ENCODE measurements at places on chromosomes 13 and 19. TPM values are rescaled to one million over a fixed set of nuclear protein-coding genes. Genes with fewer than 3 reads are reported as not detected.
A peak's percentile ranks its signal among the peaks of the same experiment; 100 is the strongest.

DNA sequence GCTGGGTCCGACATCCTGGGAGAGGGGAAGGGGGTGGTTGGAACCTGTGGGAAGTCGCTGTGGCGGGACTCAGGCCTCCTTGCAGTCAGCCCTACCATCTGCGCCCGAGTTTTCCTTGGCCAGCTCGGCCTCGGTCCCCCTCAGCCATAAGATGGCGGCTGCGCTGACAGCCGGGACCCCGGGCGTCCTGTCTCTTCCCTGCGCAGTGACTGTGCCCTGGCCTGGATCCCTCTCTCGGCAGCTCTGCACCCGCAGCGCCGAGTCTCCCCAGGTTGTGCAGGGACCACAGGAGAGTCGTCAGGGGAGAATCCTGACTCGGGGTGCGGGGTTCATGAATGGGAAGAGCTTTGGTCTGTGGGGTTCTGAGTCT is 345 bp downstream of the ZNF257 start:
- no peak for DNase-seq

GRCh38 chr19:40420451-40420765 is 5.4 kb downstream of the SERTAD1 start:
- no peak for DNase-seq

DNA sequence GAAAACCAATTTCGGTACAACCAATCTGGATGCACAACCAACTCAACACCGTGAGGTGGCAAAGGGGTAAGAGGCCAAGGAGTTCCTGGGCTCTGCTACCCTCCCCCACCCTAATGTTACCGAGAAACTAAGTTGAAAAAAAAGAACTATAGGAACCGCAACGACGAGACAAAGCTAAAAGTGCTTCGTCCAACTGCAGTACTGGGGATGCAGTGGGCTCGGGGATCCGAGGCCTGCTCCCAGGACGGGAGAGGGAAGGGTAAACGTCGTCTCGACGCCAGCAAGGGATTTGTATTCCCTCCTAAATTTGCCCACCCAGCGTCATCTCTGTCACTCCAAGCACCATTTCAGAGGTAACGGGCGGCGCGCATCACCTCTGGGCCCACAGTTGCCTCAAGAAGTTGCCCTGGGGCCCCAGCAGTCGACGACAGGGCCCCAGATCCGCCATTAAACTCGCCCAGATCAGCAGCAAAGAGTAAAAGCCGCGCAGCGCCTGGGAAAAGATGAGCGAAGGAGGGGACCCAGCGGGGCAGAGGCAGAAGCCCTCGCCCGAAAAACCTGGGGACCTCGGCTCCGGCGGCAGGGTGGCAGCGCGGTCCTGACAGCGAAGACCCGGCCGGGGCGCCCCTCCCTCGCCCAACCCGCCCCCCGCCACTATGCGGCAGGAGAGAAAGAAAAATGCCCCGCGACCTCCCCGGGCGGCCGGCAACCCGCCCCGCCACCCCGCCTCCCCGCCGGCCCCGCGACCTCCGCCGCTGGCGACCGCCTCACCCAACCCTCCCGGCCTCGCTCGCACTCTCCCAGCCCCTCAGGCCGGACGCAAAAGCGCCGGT is 752 bp downstream of the ZMYM5 start:
- DNase-seq, result peak; percentile 35

DNA sequence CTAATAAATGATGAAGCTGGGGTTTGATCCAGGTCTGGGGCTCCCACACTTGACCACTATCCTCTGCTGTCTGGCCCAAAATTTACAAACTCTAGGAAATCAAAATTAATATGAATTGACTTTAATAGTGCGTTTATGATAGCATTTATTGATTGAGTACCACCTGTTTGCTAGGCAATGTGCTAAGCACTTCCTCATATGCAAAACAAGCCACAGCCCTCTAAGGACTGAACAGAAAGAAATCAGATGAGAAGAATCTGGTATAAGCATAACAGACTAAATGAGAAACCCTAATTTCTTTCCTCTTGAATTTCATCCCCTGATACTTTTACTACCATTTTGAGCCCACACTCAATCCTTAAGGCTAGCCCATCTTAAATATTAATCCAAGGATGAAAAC is 6.6 kb upstream of the MLNR start:
- DNase-seq, result no peak

GRCh38 chr13:77207943-77208342 is 119.0 kb downstream of the MYCBP2 start:
- no peak for DNase-seq

- DNase-seq, result no peak
Observed at GRCh38 chr19:49818649-49819370, 721 bp downstream of the MED25 start.

- no peak for DNase-seq
Observed at GRCh38 chr19:14467816-14468215, 7.3 kb downstream of the PTGER1 start.

- DNase-seq, result no peak
Observed at GRCh38 chr19:9058905-9059667, 27.8 kb upstream of the OR1M1 start.

- DNase-seq, result peak; percentile 95
Observed at GRCh38 chr19:11265785-11266236, 3.5 kb upstream of the DOCK6 start.

DNA sequence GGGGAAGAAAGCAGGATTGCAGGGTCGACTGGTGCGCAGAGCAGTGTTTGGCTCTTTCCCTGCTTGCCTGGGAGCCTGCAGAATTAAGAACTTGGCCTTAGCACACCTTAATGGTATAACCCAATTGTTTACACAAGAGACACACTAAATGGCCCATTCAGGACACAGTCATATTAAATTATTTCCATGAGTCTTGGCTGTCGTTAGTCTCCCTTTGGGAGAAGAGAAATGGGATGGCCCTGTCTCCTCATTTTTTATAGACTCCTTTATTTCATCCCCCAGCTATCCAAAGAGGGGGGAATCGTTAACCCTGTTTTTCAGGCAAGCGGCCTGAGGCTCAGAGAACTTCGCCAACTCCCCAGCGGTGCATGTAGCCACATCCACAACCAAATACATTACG is 282.5 kb downstream of the SUCLA2 start:
- DNase-seq, result no peak

DNA sequence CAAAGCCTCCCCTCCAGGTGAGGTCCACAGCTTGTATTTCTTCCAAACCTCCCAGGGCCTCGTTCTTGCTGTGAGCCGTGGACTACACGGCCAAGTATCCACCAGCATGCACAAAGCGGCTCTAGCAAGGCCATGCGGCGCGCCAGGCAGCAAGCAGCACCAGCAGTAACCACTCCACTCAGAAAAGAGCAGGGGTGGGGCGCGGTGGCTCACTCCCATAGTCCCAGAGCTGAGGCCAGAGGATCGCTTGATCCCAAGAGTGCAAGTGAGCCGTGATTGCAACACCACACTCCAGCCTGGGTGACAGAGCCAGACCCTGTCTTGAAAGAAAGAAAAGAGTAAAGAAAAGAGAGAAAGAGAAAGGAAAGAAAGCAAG is 4.7 kb downstream of the CCDC8 start:
- peak; percentile 51 for DNase-seq

- no peak for DNase-seq
Observed at GRCh38 chr13:46580362-46580839, 27.4 kb downstream of the LRCH1 start.

DNA sequence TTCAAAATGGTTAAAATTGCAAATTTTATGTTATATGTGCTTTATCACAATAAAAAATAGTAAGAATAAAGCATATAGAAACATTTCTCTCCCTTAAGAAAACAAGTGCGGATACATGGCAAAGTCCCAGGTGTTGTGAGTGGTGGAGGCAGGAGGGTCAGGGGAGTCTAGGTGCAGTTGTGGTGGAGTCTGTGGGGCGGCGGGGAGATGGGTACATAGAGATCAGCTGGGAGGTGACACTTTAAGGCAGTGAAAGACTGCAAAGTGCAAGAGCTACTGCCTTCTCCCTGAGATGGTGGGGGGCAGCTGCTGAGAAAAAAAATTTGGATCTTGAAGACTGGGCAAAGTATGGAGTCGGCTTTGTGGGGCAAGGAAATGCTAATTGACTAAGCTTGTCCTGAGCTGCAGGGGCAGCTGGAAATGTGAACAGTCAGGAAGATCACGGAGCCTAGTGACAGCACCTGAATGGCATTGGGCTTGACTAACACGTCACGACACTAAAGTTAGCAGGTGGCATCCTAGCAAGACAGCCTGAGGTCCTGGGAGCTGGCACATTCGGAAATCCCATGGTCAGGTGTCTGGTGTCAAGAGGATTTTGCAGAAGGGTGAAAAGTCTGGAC is 72.9 kb upstream of the IRS2 start:
- DNase-seq, result no peak

DNA sequence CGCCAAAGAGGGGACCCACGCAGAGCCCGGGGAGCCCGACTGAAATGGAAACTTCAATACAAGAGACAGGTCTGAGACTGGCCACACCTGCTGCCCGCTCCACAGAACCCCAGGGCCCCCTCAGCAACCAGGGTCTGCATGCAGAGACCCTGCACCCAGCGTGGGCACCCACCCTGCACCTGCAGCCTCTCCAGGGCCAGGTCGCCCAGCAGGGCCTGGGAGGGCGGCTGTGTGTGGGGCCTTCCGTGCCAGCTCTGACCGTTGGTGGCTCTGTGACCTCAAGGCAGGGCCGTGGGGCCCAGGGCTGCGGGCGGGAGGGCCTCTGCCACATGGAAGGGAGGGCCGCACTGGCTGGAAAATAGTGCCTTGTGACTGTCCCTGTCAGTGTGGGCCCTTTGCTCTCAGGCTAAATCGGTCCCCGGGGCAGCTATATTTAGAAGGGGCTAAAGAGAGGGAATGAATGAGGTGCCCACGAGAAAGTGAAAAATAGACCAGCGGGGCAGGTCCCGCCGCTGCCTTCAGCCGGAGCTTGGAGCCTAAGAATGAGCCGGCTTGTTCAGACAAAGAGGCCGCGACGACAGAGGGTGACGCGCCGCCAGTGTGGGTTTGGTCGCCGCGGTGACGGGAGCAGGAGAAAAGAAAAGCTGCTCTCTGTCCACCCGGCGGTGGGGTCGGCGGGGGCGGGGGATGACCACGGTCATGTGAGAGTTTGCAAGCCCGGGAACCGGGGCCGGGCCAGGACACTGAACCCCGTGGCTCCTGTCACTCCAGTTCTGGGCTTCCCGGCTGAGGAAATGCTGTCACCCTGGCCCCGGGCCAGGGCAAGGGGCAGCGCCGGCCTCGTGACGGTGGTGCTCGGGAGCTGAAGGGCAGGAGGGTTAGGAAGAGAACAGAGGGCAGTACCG is 70.5 kb downstream of the GADD45B start:
- peak; percentile 64 for DNase-seq

- DNase-seq, result peak; percentile 82
Observed at GRCh38 chr19:850221-850978, 1.7 kb upstream of the ELANE start.

- DNase-seq, result no peak
Observed at GRCh38 chr13:45896285-45896684, 44.7 kb upstream of the SIAH3 start.

DNA sequence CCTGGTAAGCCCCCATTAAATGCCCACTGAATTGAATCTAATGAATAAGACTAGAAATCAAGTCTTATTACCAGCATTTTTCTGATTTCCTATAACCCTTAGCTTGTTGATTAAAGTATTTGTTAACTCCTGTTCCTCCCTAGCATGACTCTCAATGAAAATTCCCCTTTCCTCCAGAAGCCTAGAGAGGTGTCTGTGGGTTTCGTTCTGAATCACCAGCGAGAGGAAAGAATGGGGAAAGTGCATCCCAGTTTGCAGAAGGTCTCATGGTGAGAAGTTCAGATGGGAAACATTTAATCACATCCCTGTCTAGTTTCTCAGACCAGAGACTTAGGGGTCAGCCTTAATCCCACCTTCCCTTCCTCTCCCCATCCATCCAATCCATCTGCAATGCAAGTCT is 26.9 kb downstream of the POU2F2 start:
- no peak for DNase-seq

GRCh38 chr19:3275583-3276340 is 51.3 kb downstream of the CELF5 start:
- DNase-seq, result peak; percentile 91

DNA sequence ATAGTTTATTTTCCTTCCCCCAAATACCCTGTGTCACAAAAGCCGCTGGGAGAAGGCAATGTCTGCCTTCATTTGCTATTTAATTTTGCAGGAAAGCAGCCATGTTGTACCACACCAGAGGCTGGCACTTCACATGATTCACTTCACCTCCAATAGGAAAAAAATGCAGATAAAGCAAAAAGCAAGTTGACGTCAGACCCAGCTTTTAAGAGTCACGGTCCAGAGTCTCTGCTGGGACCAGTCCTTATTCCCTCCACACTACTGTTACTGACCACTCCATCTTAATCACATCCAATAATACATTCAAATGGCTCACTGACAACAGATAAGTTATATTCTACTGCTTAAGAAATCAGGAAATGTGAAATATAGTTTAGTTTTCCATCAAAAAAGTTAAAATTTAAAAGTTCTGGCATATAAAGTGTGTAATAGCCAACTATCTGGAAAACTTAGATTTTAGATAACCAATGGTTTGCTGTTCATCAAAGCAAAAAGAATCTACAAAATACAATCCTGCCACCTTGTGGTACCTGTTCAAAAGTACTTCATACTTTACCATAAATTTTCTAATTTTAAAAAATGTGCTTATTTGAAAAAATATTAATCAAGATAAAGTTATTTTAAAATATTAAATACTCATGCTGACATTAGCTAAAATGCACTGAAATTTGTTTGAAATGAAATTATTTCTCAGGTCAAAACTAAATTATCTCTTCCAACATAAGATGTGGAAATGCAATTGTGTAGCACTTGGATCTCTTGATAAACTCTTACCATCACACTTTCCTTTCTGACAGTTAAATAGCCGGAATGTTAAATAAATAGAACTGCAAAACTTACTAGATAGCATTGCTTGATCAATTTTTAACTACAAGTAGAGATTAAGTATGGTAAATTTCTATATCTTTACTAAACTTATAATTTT is 97.3 kb downstream of the SERP2 start:
- DNase-seq, result no peak

DNA sequence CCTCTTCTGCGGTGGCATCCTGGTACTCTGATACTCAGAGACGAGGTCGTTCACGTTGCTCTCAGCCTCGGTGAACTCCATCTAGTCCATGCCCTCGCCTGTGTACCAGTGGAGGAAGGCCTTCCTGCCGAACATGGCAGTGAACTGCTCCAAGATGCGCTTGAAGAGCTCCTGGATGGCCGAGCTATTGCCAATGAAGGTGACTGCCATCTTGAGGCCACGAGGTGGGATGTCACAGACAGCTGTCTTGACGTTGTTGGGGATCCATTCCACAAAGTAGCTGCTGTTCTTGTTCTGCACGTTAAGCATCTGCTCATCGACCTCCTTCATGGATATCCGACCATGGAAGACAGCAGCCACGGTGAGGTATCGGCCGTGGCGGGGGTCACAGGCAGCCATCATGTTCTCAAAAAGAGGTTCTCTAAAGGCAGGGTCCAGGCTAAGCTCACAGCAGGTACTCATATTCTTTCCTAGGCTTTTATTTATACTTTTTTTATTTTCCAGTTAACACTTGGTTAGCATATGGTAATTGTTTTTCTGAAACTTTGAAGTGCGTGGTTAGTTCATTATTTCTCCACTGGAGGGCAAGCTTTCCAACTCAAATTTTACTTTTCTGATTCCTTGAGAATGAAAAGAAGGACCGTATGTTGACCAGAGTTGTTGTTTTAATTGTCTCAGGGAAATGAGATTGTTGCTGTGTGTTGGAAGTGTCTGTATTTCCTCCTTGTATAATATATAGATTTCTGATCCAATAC is 72.4 kb upstream of the RGCC start:
- DNase-seq, result no peak

ZGLP1 gene
- 8.2 TPM for total RNA-seq

ICAM4 gene
- not detected for total RNA-seq

ARRDC2 gene
- 44.4 TPM for total RNA-seq

PLEKHG2 gene
- 7.6 TPM for total RNA-seq

NEK3 gene
- 23.9 TPM for total RNA-seq

WDR88 gene
- total RNA-seq, result not detected

MAP4K1 gene
- total RNA-seq, result 4.0 TPM

ARHGAP45 gene
- total RNA-seq, result 83.6 TPM

RINL gene
- 1.8 TPM for total RNA-seq

SGCG gene
- total RNA-seq, result not detected

OXGR1 gene
- not detected for total RNA-seq
